ENCODE measurements at places on chromosomes 12 and 14.

DNA sequence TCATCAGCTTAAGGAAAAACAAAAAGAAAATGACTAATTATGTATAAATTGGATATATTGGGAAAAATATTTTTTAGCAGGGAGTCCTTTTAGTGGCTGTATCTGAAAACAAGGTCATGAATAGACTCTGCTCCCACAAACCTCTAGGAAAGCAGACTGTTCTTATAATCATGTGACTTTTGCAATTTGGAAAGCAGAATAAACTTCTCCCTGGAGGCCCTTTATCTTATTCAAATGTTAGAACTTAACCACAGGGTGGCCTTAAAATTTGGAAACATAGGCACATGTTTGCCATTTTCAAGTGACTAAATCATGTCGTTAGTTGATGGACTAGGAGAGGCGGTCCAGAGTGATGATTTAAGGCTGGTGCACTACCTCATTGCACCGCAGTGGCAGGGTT, 196.6 kb upstream of the KRR1 start:
- DNase-seq = no peak

GRCh38 chr14:67559639-67560038, 26.5 kb downstream of the PLEKHH1 start:
- no peak for DNase-seq

DNA sequence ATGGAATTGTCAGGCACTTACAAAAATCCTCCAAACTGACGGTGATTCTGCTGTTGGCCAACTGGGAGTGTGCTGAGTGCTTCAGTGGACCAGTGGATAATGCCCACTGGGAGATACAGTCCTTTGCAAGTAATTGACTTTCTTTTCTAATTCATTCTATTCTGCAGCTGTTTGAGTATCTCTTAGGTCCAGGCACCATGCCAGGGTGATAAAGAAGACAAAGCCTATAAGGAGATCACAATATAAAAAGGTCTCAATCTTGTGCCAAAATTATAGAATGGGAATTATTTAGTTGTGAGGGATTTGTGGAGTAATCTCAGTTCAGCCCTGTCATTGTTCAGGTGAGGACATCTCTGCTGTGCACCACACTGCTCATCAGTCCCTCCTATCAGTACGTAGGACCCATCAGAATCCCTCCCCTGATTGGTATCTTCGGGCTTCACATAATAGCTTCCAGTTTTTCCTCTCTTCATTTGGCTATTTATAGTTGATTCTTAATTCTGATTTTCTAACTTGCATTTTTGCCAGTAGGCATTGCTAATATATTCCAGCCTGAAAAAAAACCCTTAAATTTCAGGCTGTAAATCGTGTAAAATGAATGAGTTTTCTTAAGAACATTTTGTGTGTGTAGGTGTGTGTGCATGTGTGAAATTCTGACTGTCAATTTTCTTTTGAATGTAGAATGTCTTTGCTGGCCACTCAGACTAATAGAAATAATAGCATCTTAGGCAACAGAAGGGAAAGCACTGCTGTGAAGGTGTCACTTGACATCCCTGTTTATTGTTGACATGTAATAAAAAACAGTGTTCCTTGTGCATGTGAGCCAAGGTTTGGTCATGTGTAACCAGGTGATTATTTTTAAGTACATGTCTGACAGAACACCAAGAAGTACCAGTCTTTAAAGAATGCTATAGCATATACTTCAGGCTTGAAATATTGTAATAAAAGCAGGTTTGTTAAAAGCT, 457.6 kb upstream of the RGS6 start:
- no peak for DNase-seq

GRCh38 chr12:39365364-39366001, 77.4 kb downstream of the KIF21A start:
- no peak for DNase-seq

DNA sequence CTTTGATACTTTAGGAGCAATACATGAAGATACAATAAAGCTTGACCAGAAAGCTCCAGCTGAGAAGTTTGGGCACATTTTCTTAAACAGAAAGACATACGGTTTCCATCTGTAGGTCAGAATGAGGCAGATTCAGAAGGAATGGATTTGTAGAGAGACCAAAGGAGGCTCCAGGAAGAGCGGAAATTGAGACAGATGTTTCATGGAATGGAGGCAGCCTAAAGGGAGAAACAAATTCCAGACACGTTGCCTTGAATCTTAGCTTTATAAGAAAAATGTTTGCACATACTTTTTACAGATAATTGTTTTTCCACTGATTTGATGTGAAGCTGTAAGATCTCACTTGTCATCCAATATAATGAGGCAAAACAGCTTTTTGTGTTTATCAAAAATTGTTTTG, 24.8 kb downstream of the EPYC start:
- DNase-seq = no peak

DNA sequence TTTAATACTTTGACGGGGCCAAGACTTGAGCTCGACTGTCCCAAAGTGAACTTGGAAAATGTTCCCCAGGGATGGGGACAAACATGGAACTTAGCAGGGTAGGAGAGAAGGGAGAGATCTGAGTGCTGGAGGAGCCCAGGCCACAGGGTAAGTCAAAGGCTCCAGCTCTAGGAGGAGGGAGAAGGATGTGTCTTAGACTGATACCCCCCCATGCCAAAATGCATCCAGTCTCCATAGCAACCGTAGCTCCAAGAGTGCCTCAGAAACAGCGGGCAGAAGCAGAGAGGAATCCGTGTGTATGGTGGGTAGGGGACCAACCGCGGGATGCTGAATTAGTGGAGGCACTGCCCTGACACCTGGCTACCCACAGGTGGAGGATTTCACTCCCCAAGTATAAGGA, 845 bp upstream of the AGAP2 start:
- no peak for DNase-seq

DNA sequence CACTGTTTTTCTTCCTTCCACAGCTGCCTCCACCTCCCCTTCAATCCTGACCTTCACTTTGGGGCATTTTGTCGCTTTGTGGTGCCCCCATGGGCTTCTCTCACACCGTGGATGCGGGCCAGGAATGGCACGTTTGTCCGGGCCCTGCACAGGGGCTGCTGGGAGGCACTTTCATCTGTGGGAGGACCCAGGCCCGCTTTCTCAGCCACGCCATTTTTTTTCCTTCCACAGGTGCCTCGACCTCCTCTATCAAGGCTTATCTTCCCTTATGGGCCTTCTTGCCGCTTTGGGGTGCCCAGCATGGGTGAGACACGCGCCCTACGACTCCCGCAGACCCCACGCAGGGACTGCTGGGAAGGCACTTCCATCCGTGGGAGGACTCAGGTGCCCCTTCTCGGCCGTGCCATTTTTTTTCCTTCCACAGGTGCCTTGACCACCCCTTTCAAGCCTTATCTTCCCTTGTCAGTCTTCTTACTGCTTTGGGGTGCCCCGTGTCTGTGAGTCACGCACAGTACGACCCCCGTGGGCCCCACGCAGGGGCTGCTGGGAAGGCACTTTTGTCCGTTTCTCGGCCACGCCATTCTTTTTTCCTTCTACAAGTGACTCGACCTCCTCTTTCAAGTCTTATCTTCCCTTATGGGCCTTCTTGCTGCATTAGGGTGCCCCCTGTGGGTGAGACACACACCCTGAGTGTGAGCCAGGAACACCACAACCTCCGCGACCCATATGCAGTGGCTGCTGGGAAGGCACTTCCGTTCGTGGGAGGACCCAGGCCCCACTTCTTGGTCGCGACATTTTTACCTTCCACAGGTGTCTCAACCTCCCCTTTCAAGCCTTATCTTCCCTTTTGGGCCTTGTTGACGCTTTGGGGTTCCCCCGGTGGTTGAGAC, 270.7 kb downstream of the ALG10 start:
- no peak for DNase-seq

DNA sequence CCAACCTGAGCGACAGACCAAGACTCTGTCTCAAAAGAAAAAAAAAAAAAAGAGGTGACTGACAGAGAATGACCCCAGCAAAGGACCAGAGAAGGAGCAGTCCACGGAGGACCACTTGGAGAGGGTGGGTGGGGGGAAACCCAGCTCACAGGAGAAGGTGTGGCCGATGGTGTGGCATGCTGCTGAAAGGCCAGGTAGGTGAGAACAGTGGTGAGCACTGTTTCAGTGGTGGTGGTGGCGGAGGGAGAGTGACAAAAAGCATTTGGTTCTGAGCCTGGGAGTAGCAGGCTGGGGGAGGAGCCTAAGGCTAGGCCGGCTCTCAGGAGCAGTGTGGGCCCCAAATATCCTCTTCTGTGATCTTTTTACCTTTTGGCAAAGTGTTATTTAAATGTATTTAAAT, 63.8 kb downstream of the IRF2BPL start:
- DNase-seq = no peak

DNA sequence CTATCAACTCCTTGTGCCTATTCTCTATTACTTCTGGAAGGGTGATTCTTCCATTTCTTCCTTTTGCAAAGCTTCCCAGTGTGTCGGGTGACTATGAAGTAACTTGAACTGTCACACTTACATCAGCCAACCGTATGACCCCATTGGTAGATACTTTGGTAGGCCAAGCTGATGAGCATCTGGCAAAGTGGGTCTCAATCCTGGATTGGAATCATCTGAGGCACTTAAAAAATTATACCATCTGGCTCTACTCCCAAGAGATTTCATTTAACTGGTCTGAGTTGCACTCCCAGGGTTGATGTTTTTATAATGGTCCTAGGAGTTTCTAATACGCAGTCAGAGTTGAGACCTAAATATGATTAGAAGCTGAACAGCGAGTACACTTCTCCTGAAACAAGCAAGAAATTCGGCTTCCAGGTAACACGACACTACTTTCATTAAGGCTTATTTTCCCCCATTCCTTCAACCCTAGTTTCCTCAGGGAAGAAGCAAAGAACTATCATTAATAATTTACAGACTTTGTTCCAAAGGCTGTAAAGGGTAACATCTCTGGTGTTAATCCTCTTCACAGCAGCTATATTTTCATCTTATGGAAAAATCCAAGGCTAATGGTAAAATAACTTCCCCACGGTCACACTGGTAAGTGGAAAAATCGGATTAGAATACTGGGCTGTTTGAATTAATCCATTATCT, 76.8 kb downstream of the PDE6H start:
- DNase-seq = no peak

- no peak for DNase-seq
These were observed 21.7 kb downstream of the GNS start for GRCh38 chr12:64737539-64737938.

GRCh38 chr12:116415408-116416108, 138.1 kb upstream of the MED13L start:
- DNase-seq = no peak
